Aorta (tissue), 5 donors: ENCODE measurements at places on chromosomes 16 and 17. TPM values are rescaled to one million over a fixed set of nuclear protein-coding genes. Genes with fewer than 3 reads are reported as not detected.

KRTAP2-1 gene
- not detected for total RNA-seq

VAC14 gene
- total RNA-seq, result 25.0 TPM

SLC35B1 gene
- total RNA-seq, result 31.5 TPM

IRX5 gene
- total RNA-seq, result 0.91 TPM

WNT9B gene
- total RNA-seq, result 0.84 TPM

PRKCB gene
- total RNA-seq, result 16.7 TPM

KRT39 gene
- total RNA-seq, result not detected

FN3K gene
- total RNA-seq, result 23.0 TPM

TRIM72 gene
- not detected for total RNA-seq

C16orf90 gene
- not detected for total RNA-seq

PYDC1 gene
- not detected for total RNA-seq
